T-helper 2 cell (primary cell): ENCODE measurements at places on chromosomes 6 and 20.

DNA sequence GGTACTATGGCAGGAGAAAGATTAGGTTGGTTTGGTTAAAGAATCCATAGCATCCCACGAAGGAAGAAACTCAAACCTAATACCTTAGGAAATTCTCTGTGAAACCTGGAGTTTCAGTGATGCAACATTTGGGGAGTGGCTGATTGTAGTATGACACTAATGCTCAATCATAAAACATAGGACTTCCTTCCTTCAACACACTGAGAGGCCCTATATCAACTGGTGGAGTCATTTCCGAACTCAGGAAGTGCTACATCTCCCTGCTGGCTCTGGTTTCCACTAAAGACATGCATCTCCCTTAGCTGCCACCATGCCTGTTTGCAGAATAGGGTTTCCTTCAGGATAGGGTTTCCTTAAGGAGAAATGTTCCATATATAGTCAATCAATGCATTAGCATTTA lies 5.2 kb upstream of the MANEA start:
- no peak for DNase-seq

DNA sequence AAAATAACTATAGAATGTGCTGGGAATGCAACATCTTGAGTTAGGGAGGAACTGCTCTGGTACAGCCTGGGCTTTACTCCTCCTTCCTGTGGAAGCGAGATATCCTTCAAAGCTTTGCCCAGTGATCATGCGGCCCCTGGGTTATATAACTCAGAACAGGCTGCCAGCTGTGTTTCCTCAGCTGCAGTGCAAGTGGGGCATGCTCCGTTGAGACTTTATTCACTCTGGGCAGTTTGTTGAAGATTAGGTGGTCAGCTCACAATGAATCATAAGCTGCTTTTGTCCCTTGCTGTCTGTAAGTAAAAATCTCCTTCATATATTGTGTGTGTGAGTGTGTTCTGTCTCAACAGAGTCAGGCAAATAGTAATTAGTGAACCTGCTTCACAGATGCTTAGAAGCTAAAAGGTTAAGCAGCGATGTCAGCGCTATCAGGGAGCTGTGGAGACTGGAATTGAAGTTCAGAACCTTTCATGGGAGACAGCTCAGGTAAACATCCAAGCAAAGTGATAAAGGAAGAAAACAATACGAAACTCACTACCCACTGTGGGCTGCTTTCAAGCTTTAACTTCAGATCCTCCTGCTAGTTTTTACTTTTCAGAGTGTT lies 688.4 kb downstream of the HTR1B start:
- DNase-seq, result no peak

DNA sequence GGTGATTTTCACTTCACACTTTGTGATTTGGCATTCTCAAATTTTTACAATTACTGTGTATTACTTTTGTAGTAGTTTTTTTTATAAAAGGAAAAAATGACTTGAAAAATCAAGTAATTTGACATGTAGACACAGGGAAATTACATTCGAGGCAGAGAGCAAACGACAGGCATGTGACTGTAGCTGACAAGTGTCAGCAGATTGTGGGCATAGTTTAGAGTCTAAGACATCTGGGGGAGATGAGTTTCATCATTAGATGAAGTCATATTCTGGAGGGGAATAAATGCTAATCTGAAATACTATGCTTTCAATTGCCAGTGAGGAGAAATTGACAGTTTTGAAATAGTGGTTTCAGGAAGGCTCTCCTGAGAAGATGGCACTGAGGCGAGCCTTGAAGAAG lies 126.0 kb downstream of the MTHFD1L start:
- DNase-seq, result no peak

- DNase-seq, result no peak
These were observed 101.6 kb upstream of the TMEM30A start for GRCh38 chr6:75386050-75386770.

GRCh38 chr20:47956268-47956995 lies 171.2 kb upstream of the SULF2 start:
- no peak for DNase-seq
